ENCODE measurements at places on chromosomes 7 and 10. TPM values are rescaled to one million over a fixed set of nuclear protein-coding genes. Genes with fewer than 3 reads are reported as not detected.

Gene NUTM2A
- total RNA-seq, result 1.9 TPM

GRCh38 chr7:564176-564865 lies 44.7 kb upstream of the PDGFA start:
- no peak for DNase-seq

DNA sequence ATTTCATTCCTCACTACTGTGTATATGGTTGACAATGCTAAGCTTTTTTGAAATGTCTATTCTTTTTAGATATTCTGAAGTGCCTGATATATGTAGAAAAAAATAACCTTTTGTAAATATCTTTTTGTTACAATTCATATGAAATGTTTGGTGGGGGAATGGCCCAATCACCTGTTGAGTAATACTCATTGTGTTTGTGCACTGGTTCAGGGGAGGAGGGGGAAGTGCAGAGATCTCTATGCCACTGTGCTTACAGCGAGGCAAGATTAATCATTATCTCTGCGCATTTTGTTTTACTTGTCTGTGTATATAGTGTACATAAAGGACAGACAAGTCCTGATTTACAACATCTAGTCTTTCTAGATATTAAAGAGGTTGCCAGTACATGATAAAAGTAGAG lies 25.2 kb downstream of the NUP42 start:
- DNase-seq, result no peak

DNA sequence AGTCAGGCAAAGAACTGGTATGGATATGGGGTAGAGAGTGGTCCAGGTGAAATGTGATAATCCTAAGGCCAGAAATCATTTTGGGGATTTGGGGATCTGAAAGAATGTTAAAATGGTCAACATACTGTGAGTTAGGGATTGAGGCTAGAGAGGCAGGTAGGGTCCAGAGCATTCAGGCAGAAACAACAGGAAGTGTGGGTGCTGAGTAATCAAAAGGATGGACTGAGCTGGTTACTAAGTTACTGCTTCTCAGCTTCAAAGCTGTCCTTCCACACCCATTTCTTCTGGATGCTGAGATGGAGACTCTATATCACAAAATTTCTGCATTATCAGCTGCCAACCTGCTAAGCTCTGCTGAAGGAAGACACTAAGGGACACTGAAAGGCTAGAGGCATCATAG lies 30.6 kb upstream of the PRKCQ start:
- no peak for DNase-seq

GRCh38 chr10:7333961-7334641 lies 76.7 kb downstream of the SFMBT2 start:
- DNase-seq, result no peak

Gene CRHR2
- 0.24 TPM for total RNA-seq

- no peak for DNase-seq
Observed at GRCh38 chr10:61943674-61944378, 42.3 kb downstream of the ARID5B start.

DNA sequence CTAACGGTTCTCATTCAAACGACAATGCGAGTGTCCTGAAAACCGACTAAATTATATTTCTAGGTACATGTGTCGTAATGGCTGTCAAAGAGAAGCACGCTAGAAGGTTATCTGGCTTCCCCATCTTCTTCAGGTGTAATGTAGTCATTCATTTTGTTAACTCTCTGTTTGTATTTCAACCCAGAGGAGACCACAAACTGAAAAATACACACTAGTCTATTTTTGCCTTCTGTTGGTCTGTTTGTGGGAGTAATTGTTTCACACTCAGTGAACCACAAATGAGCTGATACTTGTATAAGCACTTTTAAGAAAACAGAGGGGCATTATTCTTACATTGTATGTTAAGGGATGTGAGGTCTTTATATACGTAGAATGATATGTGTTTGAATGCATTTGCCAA lies 305.9 kb downstream of the GATA3 start:
- no peak for DNase-seq
